ENCODE measurements at places on chromosomes 6 and 20. TPM values are rescaled to one million over a fixed set of nuclear protein-coding genes. Genes with fewer than 3 reads are reported as not detected.
A peak's percentile ranks its signal among the peaks of the same experiment; 100 is the strongest.

DNA sequence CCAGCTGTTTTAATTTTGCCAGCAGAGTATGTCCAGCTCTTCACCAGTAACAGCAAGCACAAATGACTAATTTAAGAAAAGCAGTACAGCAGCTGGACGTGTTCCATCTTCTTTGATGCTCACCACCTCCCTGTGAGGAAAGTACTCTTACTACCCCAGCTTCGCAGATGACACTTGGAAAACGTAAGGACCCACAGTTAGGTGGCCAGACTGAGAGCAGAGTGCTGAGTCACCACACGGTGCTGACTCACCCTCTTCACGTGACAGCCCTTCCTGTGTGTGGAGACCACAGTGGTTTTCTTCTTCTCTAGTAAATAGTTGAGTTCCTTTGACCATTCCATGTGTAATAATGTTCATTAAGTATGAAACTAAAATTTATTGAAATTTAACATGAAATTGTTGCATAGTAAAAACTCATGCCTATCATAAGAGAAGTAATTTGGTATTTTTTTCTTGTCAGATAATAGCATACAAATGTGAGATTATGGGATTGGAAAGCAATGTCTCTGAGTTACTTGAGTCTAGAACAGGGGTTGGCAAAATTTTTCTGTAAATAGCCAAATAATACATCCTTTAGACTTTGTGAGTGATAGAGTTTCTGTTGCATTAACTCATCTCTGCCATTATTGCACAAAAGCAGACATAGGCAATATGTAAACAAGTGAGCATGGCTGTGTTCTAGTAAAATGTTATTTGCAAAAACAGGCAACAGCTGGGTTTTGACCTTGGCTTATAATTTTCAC, 76.6 kb downstream of the SLX4IP start:
- peak; percentile 10 for DNase-seq

GRCh38 chr6:34462551-34462971, 3.3 kb upstream of the PACSIN1 start:
- no peak for DNase-seq

DNA sequence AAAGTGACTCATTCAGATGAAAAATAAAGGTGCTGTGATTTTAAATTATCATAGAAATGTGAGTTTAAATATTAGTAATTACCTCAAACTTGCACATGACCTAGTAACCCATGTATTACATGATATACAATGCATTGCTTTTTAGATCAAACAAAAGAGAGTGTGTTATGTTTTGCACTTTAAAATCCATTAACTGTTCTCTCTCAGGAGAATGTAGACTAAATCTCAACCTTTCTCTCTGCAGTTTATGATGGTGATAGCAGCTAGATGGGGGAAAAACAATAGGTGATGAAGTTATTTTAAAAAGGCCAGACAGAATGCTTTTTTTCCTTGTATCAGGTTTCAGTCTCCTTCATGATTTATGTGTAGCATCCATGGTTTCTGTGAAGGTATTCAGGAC, 404.4 kb upstream of the RNF217 start:
- no peak for DNase-seq

GRCh38 chr6:109236115-109237076, 141.1 kb downstream of the CEP57L1 start:
- peak; percentile 15 for DNase-seq

Gene MLIP
- total RNA-seq = not detected
